ENCODE measurements at places on chromosomes 7 and 10.

DNA sequence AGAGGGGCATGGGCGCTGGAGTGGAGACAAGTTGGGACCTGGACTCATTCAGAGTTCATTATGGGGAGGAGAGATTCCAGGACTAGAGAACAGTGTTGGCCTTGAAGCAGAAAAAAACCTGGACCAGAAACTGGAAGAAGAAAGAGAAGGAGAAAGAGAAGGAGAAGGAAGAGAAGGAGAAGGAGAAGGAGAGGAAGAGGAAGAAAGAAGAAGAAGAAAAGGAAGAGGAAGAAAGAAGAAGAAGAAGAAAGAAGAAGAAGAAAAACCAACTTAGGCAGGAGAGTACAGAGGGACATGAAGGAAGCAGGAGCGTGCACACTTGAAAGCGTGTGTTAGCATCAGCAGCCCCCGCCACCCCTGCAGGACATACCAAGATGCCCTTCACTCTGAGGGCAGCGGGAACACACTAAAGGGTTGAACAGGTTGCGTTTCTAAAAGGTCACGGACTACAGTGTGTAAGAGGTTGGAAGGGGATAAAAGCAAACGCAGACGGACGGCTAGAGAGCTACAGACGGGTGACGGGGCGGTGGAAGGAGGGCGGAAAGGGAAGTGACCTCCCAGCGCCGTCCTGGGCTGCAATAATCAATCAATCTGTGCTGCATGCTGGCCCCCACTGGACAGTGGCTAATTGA, 95.3 kb downstream of the SEC61G start:
- DNase-seq, result peak; percentile 17

GRCh38 chr7:77569514-77570232, 32.6 kb downstream of the PTPN12 start:
- no peak for DNase-seq

- no peak for DNase-seq
Observed at GRCh38 chr7:18855796-18856195, 261.6 kb downstream of the TWIST1 start.

GRCh38 chr10:88254091-88254490, 329.0 kb downstream of the RNLS start:
- no peak for DNase-seq

DNA sequence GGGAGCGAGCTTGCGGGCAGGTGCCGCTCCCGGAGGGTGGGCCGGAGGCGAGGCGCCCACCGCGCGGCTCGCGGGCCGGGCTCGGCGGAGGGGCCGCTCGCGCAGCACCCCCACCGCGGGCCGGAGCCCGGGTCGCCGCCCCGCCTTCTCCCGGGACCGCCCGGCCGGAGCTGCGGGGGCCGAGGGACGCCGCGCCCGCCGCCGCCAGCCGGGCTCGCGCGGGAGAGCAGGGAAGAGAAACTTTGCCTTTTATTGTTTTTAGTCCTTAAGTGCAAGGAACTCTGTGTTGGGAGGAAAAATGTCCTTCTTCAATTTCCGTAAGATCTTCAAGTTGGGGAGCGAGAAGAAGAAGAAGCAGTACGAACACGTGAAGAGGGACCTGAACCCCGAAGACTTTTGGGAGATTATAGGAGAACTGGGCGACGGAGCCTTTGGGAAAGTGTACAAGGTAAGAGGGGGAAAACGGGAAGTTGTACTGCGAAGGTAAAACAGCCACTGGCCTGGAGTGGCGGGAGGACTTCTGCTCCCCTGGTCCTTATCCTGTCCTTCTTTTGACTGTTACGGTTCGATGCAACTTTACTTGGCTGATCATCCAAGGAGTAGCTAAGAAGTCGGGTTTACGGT, 620 bp downstream of the SLK start:
- peak; percentile 14 for DNase-seq

DNA sequence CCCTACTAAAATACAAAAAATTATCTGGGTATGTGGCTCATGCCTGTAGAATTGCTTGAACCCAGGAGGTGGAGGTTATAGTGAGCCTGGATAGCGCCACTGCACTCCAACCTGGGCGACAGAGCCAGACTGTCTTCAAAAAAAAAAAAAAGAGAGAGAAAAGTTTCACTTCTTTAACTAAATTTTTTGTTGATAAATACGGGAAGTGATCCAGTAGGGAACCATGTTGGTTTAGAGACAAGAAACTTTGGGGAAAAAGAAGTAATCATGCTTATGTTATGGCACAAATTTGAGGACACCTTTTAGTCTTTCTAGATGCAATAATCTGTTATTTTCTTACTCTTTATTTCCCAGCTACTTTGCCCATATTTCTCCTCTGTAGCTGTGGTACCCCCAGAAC, 309.7 kb downstream of the TYW1 start:
- DNase-seq, result no peak

GRCh38 chr7:13581097-13581496, 408.4 kb downstream of the ETV1 start:
- DNase-seq, result no peak

GRCh38 chr7:20085086-20085485, 132.1 kb downstream of the MACC1 start:
- DNase-seq, result no peak

GRCh38 chr7:42217548-42217947, 19.5 kb downstream of the GLI3 start:
- DNase-seq, result no peak

DNA sequence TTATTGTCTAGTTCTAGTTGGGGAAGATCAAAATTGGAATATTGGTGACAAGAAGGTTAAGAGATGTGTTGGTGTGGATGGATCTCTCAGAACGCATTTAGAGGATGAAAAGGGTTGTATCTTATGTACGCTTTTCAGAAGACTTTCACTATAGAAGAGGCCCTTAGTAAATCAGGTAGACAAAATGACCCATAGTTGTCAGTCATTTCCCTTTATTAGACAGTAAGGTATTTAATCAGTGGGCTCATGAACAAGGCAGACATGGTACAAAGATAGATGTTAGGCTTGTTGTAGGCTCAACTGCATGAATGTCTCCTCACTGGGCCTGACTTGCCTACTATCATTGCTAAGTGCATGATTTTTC, 359.2 kb downstream of the PHF14 start:
- no peak for DNase-seq

GRCh38 chr7:17171427-17171826, 127.0 kb upstream of the AHR start:
- no peak for DNase-seq

DNA sequence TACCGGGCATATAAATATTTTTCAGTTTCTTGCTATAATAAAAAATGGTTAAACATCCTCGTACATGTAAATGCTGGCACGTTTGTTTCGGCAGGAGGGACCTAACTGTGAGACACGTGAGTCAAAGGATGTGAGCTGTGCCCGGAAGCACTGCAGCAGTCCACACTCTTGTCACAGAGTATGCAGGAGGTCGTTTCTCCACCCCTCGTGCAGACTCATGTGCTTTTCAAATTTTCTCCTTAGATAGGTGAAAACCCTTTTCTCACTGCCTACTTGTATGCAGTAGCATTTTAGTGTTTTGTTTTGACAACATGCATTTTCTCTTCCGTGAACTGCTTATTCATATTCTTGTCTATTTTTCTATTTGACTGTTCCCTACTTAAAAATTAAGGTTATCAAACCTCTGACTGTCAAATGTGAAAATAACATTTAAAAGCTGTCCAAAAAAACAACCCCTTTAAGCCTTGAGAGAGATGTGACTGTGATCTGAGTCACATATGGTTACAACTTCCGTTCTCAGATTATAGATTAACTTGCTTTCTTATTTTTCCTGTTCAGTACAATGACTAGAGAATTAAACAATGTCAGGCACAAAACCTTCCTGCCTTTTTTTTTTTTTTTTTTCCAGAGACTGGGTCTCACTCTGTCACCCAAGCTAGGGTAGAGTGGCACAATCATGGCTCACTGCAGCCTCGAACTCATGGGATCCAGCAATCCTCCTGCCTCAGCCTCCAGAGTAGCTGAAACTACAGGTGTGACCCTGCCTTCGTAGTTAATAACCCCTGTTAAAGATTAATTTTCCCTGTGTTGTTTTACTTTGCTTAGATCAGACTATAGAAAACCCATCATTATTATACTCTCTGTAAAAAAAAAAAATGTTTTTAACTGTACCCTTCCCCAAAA, 45.1 kb downstream of the DPY19L1 start:
- DNase-seq, result no peak

GRCh38 chr7:20827172-20827571, 40.5 kb upstream of the SP8 start:
- DNase-seq, result no peak

- DNase-seq, result no peak
Observed at GRCh38 chr10:75663947-75664664, 232.7 kb downstream of the LRMDA start.

DNA sequence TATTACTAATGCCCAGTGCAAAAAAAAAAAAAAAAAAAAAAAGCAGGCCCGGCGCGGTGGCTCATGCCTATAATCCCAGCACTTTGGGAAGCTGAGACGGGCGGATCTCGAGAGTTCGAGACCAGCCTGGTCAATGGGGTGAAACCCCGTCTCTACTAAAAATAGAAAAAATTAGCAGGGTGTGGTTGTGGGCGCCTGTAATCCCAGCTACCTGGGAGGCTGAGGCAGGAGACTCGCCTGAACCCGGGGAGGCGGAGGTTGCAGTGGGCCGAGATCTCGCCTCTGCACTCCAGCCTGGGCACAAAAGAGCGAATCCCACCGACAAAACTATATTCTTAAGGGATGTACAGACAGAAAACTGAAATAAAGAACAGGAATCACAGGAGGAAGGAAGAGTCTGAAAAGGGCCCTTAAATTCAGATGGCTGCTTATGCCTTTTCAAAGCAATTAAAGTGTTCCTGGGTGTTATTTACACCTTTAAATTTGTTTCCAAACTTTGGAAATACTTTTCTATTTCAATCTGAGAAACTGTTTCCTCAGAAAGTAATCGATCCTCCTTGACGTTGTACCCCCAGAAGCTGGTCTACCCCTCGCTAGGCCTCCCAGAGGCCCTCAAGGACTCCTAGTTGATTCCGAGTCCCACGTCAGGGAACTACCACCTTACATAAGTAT, 2.0 kb upstream of the KMT2E start:
- DNase-seq, result no peak

GRCh38 chr10:72328829-72329204, 25.9 kb downstream of the DNAJB12 start:
- no peak for DNase-seq

DNA sequence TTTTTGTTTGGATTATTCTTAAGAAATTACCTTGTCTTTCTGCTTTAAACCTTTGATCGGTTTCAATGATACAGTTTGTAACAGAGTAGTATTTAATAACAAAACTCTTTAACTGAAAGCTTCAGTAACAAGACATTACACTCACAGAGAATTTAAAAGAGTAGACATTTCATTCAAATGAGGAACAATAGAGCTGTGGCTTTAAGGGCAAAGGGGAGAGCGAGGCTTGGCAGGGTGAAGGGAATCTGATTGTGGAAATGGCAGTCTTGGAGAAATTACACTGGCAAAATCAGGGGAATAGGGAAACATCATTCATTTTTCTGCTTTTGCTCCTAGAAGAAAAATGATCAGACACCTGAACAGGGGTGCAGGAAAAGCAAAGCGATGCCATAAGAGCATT, 5.1 kb upstream of the HIPK2 start:
- no peak for DNase-seq

Data from NCI-H1092 treated with DMSO at 0.1 percent for 48 hours (cell line).